ENCODE measurements at places on chromosomes 7 and 10.
A peak's percentile ranks its signal among the peaks of the same experiment; 100 is the strongest.

DNA sequence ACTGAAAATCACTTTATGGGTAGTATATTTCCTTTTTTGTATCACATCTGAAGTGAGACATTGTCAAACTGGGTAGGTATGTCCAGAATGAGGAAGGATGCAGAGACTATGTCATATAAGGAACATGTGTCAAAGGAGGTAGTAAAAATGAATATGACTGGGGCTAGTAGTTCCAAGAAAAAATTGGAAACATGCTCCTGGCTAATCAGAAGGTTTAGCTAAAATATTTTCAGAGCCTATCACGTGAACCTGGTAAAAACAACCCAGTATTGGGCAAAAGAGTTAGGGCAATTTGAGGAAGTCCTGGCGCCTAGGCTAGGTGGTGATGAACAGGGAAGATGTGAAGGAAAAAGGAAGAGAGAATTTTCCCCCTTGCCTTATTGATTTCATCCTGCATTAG, 26.4 kb downstream of the ENTPD1 start:
- DNase-seq = no peak

DNA sequence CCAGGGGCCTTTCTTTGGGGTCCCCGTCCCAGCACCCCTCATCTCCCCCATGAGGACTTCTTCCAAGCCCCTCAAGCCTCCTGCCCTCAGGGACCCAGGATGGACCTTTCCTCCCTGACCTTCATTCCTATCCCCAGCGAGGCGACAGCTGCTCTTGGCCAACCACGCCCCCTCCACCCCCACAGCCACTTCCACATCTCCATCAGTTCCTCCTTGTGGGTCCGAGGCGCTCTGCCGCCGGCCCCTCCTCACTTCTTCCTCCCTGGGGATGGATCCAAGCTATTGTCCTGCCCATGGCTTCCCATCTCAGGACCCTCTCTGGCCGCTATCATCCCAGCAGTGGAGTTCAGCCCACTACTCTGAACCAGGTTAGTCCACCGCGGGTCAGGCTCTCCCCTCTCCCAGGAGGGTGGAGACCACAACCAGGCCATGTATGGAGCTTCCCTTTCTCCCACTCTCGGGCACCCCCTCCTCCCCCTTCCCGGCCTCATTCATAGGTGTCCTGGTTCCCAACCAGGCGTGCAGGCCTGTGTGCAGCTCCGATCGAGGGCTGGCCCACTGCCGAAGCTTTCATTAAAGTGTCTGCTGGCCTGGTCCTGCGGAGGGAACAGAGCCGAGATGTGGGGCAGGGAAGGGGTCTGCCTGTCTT, 1.7 kb upstream of the SH2B2 start:
- DNase-seq = no peak

GRCh38 chr7:55214707-55215106, 150.4 kb upstream of the LANCL2 start:
- DNase-seq = peak; percentile 47

GRCh38 chr10:74910976-74911350, 84.6 kb downstream of the KAT6B start:
- no peak for DNase-seq

GRCh38 chr7:137836541-137836940, 10.2 kb downstream of the DGKI start:
- no peak for DNase-seq

DNA sequence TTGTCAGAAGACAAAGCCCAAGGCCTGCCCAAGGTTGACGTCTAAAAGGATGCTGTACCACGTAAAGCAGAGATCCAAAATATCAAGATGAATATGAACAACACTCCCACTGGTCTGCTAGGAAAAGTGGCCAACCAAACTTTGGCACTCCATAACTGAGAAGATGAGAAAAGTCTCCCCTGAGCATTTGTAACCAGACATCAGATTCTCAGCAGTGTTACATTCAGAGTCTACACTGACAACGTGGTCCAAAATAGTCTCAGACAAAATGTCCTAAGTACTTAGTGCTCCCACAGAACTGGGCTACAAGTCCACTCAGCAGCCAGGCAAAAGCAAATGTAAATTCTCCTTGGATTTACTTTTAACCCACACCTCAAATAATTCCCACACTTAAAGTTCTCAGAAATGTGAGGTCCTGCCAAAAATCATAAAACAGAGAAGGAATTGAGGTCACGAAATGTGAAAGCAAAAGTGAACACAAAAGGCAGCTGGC, 185.1 kb upstream of the NOBOX start:
- DNase-seq = no peak
